ENCODE measurements at places on chromosomes 1 and 21.

DNA sequence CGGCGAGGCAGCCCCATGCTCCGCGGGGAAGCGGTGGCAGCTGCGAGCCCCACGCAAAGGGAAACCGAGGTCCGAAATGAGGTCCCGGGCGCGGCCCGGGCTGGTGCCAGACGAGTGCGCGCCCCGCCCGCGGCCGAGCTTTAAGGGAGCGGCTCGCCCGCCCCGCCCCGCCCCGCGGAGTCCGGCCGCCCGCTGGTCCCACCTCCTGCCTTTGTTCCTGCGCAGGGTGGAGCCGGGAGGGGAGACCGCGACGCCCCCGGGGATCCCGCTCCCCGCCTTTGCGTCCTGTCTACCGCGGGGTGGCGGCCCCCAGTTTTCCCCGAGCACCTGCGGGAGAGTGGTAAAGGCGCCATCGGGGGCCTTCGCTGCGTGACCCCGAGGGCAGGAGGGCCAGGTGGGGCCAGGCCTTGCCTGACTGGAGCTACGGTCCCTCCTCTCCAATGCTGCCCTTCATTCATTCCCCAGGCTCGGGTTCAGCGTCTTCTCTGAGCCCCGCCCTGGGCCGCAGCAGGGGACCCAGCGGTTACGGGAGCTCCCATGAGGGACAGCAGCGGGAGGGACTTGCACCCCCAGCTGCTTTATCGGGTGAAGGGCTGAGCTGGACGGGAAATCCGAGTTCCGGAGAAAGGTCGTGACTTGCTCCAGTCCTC lies at the start of gene HES2:
Gene HES2, minus strand, starts transcription at position 116 of the 650 bp plus-strand sequence. Its CDS starts 99 bp downstream, at position 17.
- DNase-seq, result no peak

GRCh38 chr1:11354893-11355553 lies 82.0 kb downstream of the UBIAD1 start:
- no peak for DNase-seq

- no peak for DNase-seq
Observed at GRCh38 chr1:112504001-112504660, 4.6 kb upstream of the WNT2B start.

- peak; percentile 34 for DNase-seq
Observed at GRCh38 chr1:226643177-226643576, 94.6 kb downstream of the STUM start.

DNA sequence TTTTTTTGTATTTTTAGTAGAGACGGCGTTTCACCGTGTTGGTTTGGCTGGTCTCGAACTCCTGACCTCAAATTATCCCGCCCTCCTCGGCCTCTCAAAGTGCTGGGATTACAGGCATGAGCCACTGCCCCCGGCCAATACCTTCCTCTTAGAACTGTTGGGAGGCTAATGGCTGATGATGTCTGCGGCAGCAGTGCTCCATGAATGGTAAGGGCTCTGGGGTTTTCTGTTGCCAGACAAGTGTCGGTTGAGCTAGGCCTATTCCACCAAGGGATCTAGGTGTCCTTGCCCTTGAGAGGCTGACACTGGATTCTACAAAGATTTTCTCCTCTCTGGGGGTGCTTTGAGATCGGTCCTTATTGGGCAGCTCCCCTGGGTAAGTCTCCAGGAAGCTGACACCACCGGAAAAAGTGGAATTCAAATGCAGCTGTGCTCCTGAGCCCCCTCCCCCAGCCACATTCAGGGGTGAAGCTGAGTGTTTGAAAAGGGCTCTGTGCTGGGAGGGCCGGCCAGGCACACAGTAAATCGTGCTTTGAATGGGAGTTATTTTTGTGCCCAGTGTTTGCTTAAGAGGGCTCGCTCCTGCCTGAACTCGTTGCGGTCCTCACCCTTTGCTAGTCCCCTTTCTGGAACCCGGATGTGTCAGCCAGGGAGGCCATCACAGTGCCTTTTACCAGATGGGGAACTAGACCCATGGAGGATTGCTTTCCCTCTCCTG lies 5.2 kb downstream of the SOX13 start:
- DNase-seq, result no peak

GRCh38 chr1:194331758-194332157 lies 1145.3 kb upstream of the B3GALT2 start:
- DNase-seq, result no peak
